ENCODE measurements at places on chromosomes 5 and 9.

GRCh38 chr5:37717613-37718431 is 122.0 kb downstream of the GDNF start:
- DNase-seq = peak; percentile 82

- DNase-seq = no peak
These were observed 7.8 kb upstream of the KCNIP1 start for GRCh38 chr5:170495825-170496661.

DNA sequence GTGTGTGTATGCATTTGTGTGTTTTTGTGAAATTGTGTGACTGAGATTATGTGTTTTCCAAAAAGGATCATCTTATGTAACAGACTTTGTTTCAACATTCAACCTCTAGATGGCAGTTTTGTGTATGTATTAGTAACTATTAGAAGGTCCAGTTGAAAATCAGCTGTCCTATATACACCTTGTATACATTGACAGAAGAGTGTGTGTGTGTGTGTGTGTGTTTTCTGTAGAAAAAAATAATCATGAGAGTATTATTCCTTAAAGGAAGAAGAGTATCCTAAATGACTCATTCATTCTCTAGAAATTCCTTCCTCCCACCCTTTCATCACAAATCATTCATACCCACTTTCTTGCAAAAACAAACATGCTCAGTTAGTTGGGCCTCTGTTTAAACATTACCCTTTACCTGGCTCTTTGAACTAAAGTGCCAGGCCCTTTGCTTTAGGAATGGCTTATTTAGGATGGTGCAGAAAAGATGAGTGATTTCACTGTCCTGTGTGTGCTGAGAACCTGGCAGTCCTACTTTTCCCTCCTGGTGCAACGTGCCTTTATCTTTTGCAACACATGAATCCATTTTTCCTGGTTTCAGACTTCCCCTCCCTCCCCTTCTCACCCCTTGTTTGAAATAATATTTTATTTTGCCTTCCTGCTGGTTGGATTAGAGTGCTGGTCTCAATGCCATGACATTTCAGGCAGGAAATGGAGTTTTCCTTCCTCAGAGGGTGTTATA is 152.2 kb downstream of the ARHGAP26 start:
- DNase-seq = no peak

- no peak for DNase-seq
These were observed 38.6 kb downstream of the NR4A3 start for GRCh38 chr9:99860266-99860665.

- DNase-seq = no peak
These were observed 131.3 kb upstream of the SLC28A3 start for GRCh38 chr9:84471816-84472215.

- no peak for DNase-seq
These were observed 10.8 kb downstream of the S1PR3 start for GRCh38 chr9:89001917-89002540.

DNA sequence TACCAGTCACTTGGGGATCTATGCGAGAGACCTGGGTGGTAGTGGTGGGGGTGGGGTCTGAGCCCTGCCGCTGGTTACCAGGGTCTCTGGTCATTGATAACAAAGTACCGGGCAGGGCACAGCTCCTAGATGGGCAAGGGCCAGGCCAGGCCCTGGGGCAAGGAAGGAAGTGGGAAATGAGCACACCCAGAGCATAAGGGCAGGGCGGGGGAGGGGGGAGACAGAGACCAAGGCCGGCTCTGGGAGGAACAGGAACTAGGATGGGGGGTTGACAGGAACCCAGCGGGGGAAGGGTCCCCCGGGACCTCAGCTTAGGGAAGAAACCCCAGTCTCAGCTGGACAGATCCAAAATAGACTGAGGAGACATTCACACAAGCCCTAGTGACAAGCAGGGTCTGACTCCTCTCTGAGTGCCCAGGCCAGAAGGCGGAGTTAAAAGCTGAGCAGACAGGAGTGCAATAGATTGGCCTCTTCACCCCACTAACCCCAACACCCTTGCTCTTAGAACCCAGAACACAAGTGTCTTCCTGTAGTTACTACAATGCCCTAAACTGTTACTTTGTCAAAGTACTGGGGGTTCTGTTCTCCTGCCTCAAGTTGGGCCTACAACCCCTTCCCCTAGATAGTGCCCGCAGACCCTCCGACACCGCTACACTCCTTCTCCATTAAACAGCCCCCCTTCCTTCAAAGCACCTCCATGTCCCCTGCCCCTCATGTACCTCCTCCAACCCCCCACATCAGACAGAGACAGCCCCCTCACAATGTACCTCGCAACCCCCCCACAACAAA is 628 bp downstream of the ATOSB start:
- no peak for DNase-seq

- DNase-seq = peak; percentile 92
These were observed 68.2 kb downstream of the LRSAM1 start for GRCh38 chr9:127519301-127520166.

DNA sequence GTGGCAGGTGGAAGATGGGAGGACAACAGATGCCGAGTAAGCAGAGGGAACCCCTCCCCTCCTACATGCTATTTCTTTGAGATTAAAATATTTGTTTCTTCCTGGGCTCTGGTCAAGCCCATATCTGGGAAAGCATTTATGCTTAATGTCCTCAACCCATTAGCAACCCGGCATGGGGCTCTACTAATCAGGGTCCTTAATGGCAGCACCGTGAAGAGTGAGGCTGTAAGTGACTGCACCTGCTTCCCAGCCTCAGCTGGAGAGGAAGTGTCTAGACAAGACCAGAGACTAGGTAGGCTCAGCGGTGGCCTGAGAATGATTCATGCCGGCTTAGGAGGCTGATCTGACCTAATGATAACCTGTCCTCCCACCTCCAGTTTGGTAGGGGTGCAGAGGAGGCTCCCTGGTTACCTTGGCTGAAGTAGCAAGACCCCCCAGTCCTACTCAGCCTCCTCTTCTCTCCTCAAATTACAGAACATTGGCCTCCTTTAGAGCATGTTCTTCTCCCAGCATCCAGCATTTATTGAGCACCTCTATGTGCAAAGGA is 61.3 kb upstream of the HSPA9 start:
- no peak for DNase-seq

- DNase-seq = no peak
These were observed 40.7 kb upstream of the PPP2R2B start for GRCh38 chr5:146919304-146919703.

DNA sequence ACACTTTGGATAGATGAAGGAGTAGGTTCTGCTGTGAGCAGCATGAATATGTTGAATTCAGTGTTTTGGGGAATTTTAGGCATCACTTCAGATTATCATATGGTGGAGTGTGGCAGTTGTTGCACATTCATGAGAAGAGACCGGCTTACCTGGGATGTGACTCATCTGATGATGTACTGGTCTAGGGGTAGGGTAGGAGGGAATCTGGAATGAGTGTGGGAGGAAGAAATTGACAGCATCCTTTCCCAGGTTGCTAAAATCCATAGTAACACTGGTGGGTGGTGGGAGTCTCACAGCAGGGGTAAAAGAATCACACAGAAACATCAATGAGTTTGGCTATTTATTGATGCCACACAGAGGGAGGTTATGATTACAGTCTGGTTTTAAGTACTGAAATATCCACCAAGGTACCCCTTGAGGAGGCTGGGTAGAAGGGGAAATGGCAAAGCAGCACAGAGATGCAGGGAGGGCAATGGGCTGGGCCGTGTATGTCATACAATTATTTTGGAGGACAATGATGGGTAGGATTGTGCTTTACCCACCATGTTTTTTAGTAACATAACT is 82.5 kb downstream of the TARS1 start:
- no peak for DNase-seq

DNA sequence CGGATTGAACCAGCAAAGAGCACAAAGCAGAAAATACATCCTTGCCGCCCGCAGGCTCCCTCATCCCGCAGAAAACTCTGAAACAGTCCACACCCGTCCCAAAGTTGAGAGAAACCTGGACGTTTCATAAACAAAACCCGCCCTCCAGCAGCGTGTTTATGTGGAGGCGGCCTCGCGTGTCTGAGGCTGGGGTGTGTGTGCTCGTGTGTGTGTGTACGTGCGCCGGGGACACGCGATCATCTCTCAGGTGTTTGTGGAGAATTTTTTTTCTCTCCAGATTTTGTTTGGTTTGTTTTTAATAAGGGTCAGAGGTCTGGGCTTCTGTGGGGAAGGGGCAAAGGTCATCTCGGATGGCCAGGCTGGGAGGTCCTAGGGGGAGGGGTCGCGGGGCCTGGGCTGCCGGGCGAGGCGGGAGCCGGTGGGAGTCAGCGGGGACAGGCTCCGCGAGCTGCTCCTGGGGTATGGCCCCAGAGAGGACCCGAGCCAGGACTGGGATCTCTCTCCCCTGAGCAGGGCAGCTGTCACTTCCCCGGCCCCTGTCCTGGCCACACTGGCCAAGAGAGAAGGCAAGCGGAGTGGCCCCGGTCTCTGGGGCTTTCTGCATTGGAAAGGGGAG is 206.4 kb downstream of the C9orf50 start:
- no peak for DNase-seq

GRCh38 chr9:107545036-107545435 is 55.5 kb upstream of the KLF4 start:
- DNase-seq = no peak

GRCh38 chr5:142507531-142508372 is 178.1 kb downstream of the FGF1 start:
- no peak for DNase-seq

GRCh38 chr9:1771094-1771789 is 243.9 kb upstream of the SMARCA2 start:
- DNase-seq = no peak

DNA sequence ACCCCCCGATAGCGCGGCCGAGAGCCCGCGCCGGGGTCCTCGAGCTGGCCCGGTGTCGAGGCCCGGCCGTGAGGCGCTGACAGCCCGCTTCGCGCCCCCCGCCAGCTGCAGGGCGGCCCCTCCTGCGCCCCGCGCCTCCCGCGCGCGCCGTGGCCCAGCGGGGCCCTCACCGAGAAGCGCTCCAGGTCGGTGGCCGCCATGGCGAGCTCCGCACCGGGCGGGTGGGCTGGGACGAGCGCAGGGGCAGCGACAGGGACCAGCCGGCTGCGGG is 166 bp downstream of the SEPTIN8 start:
- no peak for DNase-seq

DNA sequence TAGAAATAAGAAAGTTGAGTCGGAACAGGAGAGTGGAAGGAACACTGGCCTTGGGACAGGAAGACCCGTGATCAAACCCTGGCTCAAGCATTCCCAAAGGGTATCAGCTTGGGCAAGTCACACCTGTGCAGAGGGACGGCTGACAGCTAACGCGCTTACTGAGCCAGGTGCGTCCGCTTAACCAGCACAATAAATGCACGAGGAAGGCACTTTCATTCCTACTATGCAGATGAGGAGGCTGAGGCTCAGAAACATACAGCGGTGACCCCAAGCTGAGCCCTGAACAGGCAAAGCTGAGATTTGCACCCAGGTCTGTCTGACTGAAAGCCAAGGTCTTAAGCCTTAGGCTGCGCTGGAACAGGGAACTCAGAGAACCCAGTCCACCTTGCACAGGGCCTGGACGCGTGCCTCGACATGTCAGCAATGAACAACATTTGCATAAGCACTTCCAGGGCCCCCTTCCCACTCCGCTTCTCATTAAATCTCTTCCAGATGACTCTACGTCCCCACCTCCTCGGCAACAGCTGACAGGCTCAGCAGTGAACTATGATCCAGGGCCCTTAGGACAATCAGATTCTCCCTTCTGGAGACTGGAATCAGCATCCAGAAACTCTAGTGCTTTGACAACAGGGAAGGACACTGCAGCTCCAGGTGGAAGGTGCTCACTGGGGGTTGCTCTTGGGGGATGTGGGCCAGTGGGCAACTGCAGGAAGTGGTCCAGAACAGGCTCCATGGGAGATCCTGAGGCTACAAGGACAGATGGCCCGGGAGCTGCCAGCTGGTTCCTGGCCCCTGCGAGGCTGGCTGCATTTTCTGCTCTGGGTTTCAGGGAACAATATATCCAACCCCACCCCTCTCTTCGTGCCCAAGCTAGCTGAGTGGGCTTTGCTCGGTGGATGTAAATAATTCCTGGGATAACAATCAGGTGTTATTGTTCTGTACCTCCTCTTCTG is 35.2 kb downstream of the SH3PXD2B start:
- DNase-seq = no peak

DNA sequence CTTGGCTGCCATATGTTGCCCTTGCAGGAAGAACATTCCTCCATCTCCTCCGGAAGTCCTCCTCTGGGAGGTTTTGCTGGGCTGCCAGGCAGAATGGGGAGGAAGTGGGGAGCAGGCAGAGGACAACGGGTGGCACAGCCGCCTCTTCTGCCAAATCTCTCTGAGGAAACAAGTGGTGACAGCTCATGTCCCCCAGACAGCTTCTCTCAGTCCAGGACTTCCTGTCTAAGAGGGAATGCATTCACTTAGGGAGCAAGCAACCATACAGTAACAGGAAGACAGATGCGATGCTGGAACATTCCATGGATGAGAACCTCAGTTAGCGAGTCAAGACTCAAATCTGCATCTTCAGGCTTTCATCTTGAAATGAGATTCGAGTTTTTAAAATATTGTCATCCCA is 701.0 kb downstream of the SEMA5A start:
- no peak for DNase-seq

- no peak for DNase-seq
These were observed 328.6 kb downstream of the ENC1 start for GRCh38 chr5:74311961-74312360.

DNA sequence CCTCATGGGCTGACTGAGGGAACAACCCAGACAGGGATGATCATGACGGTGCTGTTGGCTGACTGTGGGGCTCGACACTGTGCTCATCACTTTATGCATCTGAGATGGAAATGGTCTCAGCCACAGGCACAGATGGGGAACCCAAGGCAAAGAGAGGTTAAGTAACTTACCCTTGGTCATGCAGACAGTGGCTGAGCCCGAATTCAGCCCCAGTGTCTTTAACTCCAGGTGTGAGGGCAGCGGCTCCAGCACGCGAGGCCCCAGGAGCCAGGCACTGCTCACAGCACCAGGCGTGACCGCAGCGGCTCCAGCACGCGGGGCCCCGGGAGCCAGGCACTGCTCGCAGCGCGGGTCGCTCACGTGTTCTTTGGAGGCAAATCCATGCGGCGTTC is 45.3 kb upstream of the FCN1 start:
- no peak for DNase-seq

- no peak for DNase-seq
These were observed 285.3 kb downstream of the PIK3R1 start for GRCh38 chr5:68500813-68501212.

DNA sequence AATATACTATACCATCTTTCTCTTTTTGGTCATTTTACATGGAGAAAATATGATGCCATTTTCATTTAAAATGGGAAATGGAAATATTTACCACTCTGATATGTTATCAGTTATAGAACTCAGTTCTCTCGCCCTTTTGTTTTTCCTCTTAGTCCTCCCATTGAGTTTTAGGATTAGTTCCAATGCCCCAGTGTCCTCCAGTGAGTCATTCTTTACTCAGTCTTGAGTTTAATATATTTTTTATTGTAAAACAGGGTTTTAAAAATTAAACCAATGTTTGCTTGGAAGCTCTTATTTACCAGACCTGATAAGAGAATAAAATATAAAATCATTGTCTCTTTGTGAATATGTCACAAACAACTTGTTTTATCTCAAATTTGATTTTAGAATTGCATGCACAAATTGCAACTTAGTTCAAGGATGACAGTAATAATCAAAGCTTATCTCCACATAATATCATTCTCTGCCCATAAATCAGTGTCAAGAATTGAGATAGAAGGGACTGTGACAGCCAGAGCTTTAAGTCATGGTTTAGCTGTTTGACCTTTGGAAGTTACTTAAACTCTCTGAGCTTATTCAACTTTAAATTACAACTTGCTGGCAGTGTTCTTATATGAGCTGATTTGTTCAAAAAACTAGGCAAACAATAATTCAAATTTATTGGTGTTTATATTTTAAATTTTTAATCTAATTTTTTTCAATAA is 166.4 kb downstream of the PAM start:
- DNase-seq = no peak

- DNase-seq = no peak
These were observed 25.9 kb upstream of the ADAMTS2 start for GRCh38 chr5:179371121-179371510.

GRCh38 chr9:30851600-30851999 is 1532.8 kb upstream of the ACO1 start:
- DNase-seq = no peak
